ENCODE measurements at places on chromosomes 2 and 18. TPM values are rescaled to one million over a fixed set of nuclear protein-coding genes. Genes with fewer than 3 reads are reported as not detected.

Gene DOK6
- not detected for total RNA-seq

Gene BIN1
- 117 TPM for total RNA-seq

Gene SPRED2
- 0.34 TPM for total RNA-seq

Gene SIX2
- not detected for total RNA-seq

Gene FBXO15
- total RNA-seq, result 4.8 TPM

Gene RMND5A
- total RNA-seq, result 42.5 TPM

Gene ANKRD44
- 291 TPM for total RNA-seq

Gene SYT4
- total RNA-seq, result not detected

Gene LTBP1
- total RNA-seq, result 2.1 TPM

Gene CHRNA1
- not detected for total RNA-seq

Gene CDK15
- not detected for total RNA-seq

Gene ETAA1
- 9.7 TPM for total RNA-seq

Gene GKN2
- not detected for total RNA-seq

Gene RAD51AP2
- total RNA-seq, result not detected

Gene GPR45
- total RNA-seq, result not detected

Gene LRRTM4
- not detected for total RNA-seq

Gene CHPF
- total RNA-seq, result 15.3 TPM

Gene CASP8
- 93.7 TPM for total RNA-seq

Gene RUFY4
- 2.4 TPM for total RNA-seq

Gene PROM2
- 0.53 TPM for total RNA-seq

Gene IL36B
- total RNA-seq, result not detected

Gene MEMO1
- total RNA-seq, result 49.2 TPM

Gene CYS1
- not detected for total RNA-seq

Gene LIMS1
- 57.8 TPM for total RNA-seq

Gene CLIP4
- total RNA-seq, result 35.9 TPM

Gene PSD4
- total RNA-seq, result 167 TPM

Gene CYP26B1
- total RNA-seq, result not detected

Gene STARD6
- total RNA-seq, result not detected

Gene CCBE1
- not detected for total RNA-seq

Gene GKN1
- not detected for total RNA-seq

Gene C2orf74
- 22.6 TPM for total RNA-seq

Gene DYNAP
- not detected for total RNA-seq

Gene CRACDL
- 0.46 TPM for total RNA-seq

Gene SERPINB10
- 1.5 TPM for total RNA-seq

Gene CEP192
- 40.6 TPM for total RNA-seq

Gene YPEL5
- 29.9 TPM for total RNA-seq

Gene SPC25
- not detected for total RNA-seq

Gene EML6
- 0.40 TPM for total RNA-seq

Gene MBP
- total RNA-seq, result 116 TPM

Gene MSGN1
- total RNA-seq, result not detected

Gene TNS1
- total RNA-seq, result 4.4 TPM

Gene FECH
- total RNA-seq, result 12.5 TPM

Gene SH3BP4
- 2.6 TPM for total RNA-seq

Gene TPGS2
- 16.9 TPM for total RNA-seq

Gene MARCO
- total RNA-seq, result not detected

Gene FKBP1B
- 2.7 TPM for total RNA-seq

Gene COL4A3
- 0.69 TPM for total RNA-seq

Data from naive thymus-derived CD4-positive, alpha-beta T cell (primary cell).